ENCODE measurements at places on chromosomes 2 and 18.

GRCh38 chr2:125004106-125004800, 979.2 kb downstream of the CNTNAP5 start:
- DNase-seq: no peak

- DNase-seq: no peak
Measured at GRCh38 chr18:68766433-68766832, 31.4 kb upstream of the CCDC102B start.

GRCh38 chr2:136327162-136327852, 209.4 kb upstream of the CXCR4 start:
- DNase-seq: no peak

- no peak for DNase-seq
Measured at GRCh38 chr2:98441706-98442450, 2.8 kb upstream of the INPP4A start.

- no peak for DNase-seq
Measured at GRCh38 chr2:237298151-237299118, 115.5 kb downstream of the COL6A3 start.

DNA sequence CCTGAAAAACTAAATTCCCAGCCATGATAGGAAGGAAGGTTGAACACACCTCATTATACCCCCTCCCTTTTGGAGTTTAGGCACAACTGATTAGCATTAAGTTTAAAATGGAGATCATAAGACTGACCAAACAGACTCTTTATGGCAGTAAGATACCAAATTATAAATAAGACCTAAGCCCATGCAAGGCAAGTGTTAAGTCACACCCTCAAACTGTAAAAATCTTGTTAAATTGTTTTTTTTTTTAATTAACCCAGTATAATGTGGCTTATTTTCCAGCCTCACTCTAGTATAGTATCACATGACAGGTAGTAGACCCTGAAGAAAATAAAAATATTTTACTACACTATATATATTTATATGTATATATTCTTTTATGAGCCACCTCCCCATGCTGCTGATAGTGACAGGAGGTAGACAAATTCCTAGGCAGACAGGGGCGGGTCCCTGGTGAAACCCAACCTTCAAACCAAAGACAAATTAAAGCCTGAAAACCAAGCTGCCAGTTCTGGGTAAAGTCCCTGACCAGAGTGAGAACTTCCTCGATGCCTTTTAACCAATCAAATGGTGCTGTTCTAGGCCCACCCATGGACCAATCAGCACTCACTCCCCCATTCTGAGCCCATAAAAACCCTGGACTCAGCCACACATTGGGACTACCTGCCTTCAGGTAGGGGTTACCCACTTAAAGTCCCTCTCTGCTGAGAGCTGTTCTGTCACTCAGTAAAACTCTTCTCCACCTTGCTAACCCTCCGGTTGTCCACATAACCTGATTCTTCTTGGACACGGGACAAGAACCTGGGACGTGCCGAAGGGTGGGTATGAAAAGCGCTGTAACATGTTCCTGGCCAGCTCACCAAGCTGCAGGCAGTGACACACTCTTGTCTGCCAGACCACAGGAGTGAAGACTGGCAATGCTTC, 123.9 kb upstream of the B3GNT2 start:
- no peak for DNase-seq

GRCh38 chr18:22093731-22094357, 75.5 kb upstream of the GATA6 start:
- no peak for DNase-seq

DNA sequence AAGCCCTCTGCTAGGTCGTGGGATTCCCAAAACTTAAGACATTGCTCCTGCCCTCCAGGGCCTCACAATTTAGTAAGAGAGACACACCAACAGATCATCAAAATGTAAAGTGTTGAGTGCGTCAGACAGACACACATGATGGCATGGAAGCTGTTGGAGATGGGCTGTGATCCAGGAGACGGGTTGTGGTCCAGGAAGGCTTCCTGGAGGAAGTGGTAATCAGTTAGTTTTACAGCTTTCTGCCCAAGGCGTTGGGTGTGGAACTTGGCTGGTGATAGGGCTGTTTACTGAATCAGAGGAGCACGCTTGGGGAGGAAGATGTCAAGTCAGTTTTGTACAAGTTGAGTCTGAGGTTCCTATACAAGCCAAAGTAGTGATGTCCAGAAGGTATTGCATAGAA, 24.0 kb upstream of the GLI2 start:
- DNase-seq: no peak

DNA sequence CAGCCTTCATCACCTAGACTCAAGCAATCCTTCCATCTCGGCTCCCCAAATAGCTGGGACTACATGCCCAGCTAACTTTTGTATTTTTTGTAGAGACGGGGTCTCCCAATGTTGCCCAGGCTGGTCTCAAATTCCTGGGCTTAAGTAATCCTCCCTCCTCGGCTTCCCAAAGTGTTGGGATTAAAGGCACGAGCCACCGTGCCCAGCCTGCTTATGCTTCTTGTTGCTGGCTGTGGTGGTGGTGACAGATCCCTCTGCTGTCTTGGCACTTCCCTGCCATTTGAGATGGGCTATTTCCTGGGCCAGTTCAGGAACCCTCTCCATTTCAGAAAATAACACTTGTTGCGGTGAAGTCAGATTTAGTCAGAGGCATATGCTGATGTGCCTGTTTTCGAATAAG, 28.8 kb downstream of the GATA6 start:
- DNase-seq: no peak

- DNase-seq: peak; percentile 20
Measured at GRCh38 chr2:237496428-237496827, 9.4 kb downstream of the MLPH start.

DNA sequence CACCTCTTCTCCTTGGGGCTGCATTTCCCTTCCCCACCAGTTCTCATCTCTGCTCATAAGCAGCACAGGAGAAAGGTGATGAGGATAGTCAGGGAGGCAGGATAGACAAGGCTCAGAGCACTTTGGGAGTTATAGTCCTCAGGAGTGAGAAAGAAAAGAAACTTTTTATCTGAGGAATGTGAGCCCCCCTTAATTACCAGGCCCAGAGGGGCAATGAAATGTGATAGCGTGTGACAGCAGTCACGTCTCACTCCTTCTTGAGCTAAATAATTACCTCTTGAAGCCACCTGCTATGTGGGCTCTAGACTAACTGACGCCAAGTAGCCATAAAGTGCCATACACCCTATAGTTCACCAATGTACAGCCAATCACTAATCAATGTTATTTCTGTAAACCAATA, 105.8 kb downstream of the SPP2 start:
- no peak for DNase-seq

DNA sequence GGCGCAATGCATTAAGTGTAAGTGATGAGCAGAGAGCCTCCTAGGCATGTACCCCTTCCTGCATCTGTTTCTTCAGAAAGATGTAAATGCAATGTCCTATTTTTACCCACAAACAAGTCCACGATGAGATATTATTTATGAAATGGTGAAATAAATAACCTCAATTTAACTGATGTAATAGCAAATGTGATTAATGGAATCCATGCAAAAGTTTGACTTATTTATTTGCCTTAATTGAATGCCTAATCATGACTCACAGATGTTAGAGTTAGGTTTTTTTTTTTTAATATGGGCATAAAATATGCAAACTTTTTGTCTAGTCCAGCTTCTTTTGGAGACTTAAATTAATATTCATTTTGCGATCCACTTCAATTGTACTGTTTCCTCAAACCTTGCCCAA, 67.7 kb upstream of the ITGA4 start:
- DNase-seq: no peak

- DNase-seq: no peak
Measured at GRCh38 chr2:118568700-118569099, 278.7 kb downstream of the EN1 start.

DNA sequence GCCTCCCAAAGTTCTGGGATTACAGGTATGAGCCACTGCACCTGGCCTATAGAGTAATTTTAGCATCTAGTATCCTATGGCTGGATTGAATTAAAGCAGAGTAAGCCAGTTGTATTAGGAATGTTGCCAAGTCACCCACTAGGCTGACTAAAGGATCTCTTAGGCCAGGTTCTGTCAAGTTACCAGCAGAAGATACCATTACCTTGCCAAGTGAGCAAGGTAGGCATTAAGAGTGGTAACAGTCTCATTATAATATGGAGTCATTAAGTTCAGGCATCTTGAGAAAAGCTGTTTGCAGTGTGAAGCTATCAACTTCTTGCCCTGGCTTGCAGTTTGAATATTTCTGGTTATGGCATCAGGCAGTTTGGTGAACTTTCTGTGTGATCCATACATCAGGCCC, 37.0 kb upstream of the MTCL1 start:
- no peak for DNase-seq

- DNase-seq: peak; percentile 87
Measured at GRCh38 chr2:218387369-218388194, 5.5 kb downstream of the SLC11A1 start.

DNA sequence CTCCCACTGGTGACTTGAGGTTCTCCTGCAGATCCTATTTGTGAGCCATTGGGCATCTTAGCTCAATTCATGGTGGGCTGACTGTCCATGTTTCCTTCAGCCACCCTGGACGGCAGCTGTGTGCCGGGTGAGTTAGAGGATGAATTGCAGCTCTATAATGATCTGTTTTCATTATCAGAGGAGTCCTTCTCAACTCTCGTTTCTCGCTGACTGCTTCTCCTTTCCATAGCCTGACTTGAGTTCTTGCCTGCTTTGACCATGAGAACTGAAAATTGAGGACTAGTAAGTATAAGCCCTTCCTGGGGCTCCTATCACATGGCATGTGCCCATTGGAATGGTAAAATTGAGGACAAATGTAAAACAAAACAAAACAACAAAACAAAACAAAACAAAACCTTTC, 121.8 kb downstream of the CDC42EP3 start:
- DNase-seq: no peak

GRCh38 chr2:147515213-147515612, 329.6 kb upstream of the ACVR2A start:
- no peak for DNase-seq

DNA sequence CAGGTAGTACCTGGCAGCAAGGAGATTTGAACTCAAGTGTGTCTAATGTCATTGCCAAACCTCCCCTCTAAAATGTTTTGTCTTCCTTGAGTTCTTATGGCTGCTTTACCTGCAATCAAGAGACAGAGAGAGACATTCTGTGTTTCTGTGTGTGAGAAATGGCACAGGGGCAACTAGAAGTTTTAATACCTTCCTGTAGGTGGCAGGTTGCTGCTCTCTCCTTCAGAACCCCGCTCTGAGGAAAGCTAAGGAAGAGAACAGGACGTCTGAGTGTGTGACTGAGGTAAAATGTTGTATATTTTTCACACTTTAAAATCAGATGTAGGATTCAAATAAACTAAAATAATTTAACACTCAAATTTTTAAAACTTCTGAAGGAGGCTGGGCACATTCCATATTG, 19.2 kb downstream of the DTNA start:
- no peak for DNase-seq

DNA sequence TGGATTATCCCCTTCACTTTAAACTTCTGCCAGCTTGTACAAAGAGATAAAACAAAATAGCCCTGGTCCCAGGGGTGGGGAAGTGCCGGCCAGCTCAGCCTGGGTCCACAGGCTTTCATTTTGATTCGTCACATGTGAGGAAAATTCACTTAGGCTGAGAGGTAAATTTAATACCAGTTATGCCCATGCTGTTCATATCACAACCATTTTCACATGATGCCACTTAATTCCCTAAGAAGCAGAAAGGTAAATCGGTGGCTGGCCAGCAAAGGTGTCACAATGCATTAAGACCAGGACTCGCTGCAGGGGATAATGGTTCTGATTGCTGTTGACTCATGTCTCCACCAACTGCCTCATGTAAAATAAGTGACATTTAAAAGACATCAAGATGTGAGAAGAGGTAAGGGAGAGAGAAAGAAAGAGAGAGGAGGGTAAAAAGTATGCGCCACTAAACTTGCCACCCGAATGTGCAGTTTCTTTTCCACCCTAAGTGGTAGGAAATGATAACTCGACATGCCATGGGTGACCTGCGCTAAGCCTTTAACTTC, 261.0 kb upstream of the SIX3 start:
- no peak for DNase-seq

DNA sequence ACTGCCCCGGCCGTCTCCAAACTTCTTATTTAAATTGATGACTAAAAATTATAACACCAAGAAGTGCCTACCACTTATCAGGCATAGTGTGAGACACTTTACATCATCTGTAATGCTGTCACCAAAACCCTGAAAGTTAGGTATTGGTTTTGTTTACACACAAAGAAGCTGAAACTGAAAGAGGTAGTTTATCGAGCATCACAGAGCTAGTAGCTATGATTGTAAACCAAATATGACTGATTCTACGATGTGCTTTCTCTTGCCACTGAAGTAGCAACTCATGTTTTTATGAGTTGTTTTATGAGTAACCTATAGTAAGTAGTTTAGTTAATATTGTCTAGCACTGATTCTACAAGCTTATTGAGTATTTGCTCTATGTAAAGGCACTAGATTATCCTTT, 31.5 kb downstream of the DYNC1I2 start:
- no peak for DNase-seq

GRCh38 chr2:77009307-77009706, 512.9 kb downstream of the LRRTM4 start:
- DNase-seq: no peak

DNA sequence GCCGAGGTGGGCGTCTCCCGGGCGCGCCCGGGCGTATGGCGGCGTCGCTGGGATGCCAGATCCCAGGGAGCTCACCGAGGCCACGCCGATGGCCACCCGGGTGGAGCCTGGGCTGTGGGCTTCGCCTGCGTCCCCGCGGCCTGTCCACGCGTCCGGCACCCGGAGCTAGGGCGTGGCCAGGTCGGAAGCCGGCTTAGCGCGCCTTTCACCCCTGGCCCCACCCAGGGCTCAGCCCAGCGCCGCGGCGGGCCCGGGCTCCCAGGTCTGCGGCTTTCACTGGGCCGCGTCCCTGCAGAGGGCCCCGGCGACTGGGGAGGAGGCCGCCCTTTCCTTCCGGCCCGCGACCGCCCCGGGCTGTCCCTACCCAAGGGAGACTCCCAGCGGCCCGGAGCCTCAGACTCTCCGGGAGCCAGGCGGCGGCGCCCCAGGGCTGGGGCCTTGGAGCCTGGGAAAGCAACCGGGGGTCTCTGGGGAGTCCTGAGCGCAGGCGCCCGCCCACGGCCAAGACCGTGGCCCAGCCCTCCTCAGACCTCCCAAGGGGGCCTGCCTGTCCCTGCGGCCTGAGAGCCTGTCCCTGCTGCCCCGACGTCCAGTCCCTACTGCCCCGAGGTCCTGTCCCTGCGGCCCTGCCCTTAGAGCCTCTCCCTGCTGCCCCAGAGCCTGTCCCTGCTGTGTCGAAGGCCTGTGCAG, 36.3 kb upstream of the ITM2C start:
- no peak for DNase-seq

- no peak for DNase-seq
Measured at GRCh38 chr2:97967216-97967592, 28.5 kb downstream of the TMEM131 start.

DNA sequence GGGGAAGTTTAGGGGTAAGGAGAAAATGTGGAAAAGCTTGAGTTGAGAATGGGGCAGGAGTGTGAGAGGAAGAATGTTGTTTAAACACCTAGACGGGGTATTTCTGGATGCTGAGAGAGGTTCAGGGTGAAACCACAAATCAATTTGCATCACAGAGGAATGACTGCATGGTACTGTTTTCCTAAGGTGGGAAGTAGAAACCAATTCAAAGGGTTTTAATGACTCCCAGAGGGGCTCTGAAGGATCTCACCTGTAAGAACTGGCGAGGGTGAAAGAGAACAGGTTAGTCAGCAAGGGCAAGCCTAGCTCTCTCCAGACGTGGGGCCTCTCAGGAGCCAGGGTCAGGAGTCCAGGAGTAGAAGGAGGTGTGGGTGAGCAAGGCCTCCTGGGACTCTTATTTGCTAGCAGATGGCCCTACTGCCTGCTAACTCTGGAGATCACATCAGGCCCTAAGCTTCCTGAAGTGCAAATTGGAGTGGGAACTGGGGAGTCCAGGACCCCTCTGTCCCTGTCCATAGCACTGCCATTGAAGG, 133.0 kb upstream of the CELF4 start:
- DNase-seq: no peak

All from aorta (tissue), 5 donors.